SK-N-MC (cell line): ENCODE measurements at places on chromosomes 6 and 20.

DNA sequence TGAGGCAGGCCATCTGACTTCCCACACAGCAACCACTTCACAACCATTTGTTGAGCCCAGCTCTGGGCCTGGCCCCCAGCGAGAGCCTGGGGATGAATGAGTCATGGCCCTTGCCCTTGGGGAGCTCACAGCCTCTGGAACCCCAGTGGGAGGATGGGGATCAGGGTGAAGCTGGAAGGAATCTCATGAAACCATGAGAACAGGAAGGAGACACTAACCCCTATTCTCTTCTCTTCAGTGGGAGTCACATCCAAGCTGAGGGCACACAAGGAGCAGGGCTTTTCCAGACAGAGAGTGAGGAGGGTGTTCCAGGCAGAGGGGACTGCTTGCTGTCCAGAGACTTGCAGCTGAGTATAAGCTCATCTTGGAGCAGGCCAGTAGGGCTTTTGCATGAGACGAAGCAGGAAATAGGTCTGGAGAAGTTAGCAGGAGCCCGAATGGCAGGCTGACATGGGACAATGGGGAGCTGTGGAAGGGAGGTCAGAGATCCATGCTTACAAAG is 7.5 kb downstream of the FOXS1 start:
- no peak for DNase-seq

DNA sequence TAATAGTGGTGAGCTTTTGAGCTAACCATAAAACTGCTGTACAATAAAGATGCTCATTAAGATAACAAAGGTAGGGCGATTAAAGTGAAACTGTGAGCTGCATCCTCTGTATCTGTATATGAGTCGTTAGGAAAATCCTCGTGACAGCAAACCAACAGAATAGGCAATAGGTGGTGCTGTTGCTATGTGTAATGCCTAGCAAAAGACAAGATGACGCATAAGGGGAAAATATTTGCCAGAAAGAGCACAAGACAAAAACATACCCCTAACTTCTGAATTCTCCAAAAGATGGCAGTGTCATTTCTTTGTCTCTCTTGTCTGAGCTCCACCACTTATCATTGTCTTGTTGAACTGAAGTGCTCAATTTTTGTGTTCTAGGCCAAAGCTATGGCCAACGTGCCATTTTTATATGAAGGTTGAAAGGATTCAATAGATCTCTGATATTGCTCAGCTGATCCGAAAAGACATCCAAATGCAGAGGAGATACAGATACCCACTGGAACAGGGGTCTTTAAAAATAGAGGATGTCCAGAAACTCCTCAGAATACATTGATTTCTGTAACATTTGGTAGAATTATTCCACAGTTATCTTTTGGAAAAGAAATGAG is 56.3 kb upstream of the ANKEF1 start:
- peak; percentile 92 for DNase-seq

- DNase-seq, result no peak
Observed at GRCh38 chr6:6543181-6543879, 45.2 kb upstream of the LY86 start.

GRCh38 chr20:37346236-37346534 is 245 bp downstream of the SRC start:
- DNase-seq, result no peak

- DNase-seq, result no peak
Observed at GRCh38 chr6:44657206-44657819, 269.8 kb downstream of the CDC5L start.

DNA sequence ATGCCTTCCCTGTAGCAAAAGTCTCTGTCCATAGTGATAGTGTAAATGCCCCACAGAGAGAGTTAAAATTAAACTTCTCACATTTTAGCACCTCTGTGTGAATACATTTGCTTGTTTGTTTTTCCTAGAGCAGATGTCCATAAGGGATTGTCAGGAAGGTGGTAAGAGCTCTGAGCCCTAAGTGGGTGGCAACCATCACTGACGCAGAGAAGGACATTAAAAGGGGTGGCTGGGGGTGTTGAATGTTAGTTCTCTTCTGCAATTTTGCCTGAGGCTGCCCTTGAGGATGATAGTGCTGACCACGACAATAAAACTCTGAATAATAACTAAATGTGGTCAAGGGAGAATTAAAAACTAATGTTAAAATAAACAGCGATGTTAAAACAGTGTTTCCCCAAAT is 174.3 kb upstream of the ID4 start:
- DNase-seq, result no peak

GRCh38 chr6:168196385-168196860 is 117.4 kb upstream of the FRMD1 start:
- DNase-seq, result no peak
